ENCODE measurements at places on chromosomes 1 and 21. TPM values are rescaled to one million over a fixed set of nuclear protein-coding genes. Genes with fewer than 3 reads are reported as not detected.
A peak's percentile ranks its signal among the peaks of the same experiment; 100 is the strongest.

DNA sequence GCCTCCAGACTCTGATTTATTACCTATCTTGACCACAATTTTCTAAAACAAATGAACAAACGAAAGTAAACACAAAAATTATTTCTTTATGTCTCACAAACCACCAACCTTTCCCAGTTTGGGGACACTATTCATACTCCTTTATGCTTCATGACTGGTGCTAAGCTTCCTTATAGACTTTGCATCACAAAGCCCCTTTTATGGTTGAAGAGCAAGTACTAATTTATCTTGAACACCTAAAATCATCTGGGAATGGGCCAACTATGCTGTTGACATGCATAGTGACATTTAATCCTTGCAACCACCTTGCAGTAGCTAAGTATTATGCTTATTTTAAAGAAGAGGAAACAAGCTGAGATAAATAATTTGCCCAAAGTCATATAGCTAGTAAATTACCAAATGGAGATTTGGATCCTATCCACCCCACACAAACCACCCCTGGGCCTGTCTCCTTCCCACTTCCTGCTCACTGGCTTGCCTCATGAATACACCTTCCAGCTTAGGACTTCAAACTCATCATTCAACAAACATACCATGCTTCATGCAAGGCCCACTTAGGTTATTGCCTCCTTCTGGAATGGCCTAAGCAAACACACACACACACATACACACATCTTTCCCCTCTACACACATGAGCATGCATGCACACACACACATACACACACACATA, 192.2 kb downstream of the PLPP3 start:
- no peak overlapping the region for H3K4me3 ChIP-seq
- no peaks in the 10 kb centered on the region for H3K36me3 ChIP-seq
- H3K27ac ChIP-seq, result no peak overlapping the region
- no peak for DNase-seq
- no peaks in the 10 kb centered on the region for H3K4me1 ChIP-seq

CXADR gene
- 0.83 TPM for total RNA-seq

DYRK3 gene
- total RNA-seq, result 21.1 TPM

DNA sequence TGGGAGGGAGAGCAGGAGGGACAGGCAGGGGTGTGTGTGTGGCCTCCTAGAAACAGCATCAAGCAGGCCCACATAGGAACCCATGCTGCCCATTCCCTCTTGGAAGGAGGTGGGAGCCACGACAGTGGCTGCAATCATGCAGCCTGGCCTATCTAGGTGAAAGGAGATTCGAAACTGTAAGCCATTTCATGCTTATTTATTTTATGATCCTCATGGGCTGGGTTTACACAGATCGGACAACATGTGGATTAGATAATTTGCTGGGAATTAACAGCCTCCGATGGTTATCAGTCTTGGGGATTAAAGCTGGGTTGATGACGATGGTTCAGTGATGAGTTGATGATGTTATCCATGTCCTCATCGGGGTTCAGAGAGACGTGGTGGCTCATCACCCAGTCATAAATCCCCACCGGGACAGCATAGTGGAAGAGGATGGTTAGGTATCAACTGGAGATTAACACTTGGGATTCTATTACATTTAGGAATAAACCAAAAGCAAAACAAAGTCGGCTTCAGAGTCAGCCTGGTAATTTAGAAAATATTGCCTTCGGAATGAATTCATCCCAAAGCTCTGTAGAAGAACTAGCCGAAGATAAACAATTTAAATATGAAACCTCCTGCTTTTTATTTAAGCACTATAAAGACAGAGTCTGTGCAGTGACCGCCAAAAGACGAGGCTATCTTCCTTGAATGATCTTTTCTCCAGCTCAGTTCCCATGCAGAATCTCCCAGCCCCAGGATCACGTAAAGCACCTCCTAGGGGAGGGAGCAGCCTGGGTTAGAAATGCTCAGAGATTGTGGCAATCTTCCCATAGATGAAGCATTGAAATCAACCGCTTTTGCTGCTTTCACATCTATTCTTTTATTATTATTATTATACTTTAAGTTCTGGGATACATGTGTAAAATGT, 252.8 kb downstream of the FOXD2 start:
- no peak overlapping the region for H3K4me3 ChIP-seq
- no peak for DNase-seq
- H3K4me1 ChIP-seq, result no peaks in the 10 kb centered on the region
- peaks cover 5% of the 10 kb centered on the region for H3K27me3 ChIP-seq
- no peak overlapping the region for H3K27ac ChIP-seq
- H3K36me3 ChIP-seq, result no peaks in the 10 kb centered on the region

DNA sequence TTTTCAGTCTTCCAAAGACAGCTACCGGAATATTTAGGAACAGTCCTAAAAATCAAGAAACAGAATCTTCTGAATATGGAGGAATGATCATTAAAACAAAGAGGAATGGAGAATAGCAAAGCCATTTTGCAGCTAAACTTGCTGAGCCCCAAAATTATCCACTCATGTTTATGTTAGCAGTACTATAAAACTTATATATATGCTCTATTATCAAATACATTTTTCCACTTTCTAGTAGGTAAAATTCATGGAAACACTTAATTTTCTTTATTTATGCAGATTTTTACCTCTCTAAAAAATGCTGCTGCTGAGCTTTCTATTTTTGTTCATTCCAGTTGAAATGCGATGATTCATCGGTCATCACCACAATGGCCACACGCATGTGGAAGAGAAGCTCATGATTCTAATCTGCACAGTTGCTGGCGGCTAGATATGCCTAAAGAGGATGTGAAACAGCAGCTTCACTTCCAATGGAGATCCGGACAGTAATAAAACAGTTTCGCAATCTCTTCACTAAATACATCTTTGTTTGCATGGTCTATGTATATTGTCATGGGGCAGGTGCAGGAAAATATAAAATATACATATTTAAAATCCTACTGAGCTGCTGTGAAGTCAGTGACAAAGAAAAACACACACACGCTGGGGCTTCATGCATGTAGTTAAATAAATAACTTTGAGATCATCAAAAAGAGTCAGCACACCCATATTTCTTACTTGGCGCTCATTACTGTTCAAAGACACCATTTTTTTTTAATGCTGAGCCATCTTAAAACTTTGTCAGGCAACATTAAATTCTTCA, 292.2 kb downstream of the SMYD3 start:
- H3K4me3 ChIP-seq, result peak overlapping the region; percentile 11
- H3K4me1 ChIP-seq, result peaks cover 1% of the 10 kb centered on the region
- H3K27me3 ChIP-seq, result no peaks in the 10 kb centered on the region
- no peaks in the 10 kb centered on the region for H3K36me3 ChIP-seq

- H3K4me3 ChIP-seq, result no peak overlapping the region
- no peaks in the 10 kb centered on the region for H3K4me1 ChIP-seq
- no peaks in the 10 kb centered on the region for H3K27me3 ChIP-seq
- H3K27ac ChIP-seq, result no peak overlapping the region
- DNase-seq, result no peak
Measured at GRCh38 chr1:107100331-107100984, 40.4 kb upstream of the NTNG1 start.

PRXL2B gene
- 10.9 TPM for total RNA-seq

- H3K4me3 ChIP-seq, result no peak overlapping the region
- no peaks in the 10 kb centered on the region for H3K36me3 ChIP-seq
- no peak overlapping the region for H3K27ac ChIP-seq
- DNase-seq, result no peak
Measured at GRCh38 chr1:231214918-231215680, 25.9 kb upstream of the GNPAT start.

- H3K27ac ChIP-seq, result peak overlapping the region; percentile 70
- H3K36me3 ChIP-seq, result peaks cover 21% of the 10 kb centered on the region
- H3K4me3 ChIP-seq, result peak overlapping the region; percentile 93
Measured at GRCh38 chr1:11058595-11059154, 1.1 kb downstream of the SRM start.

CHI3L2 gene
- total RNA-seq, result 0.18 TPM

- no peaks in the 10 kb centered on the region for H3K4me1 ChIP-seq
- peak overlapping the region; percentile 30 for H3K27ac ChIP-seq
- no peaks in the 10 kb centered on the region for H3K27me3 ChIP-seq
- H3K36me3 ChIP-seq, result no peaks in the 10 kb centered on the region
Measured at GRCh38 chr21:32772281-32773047, 909 bp upstream of the PAXBP1 start.

DNA sequence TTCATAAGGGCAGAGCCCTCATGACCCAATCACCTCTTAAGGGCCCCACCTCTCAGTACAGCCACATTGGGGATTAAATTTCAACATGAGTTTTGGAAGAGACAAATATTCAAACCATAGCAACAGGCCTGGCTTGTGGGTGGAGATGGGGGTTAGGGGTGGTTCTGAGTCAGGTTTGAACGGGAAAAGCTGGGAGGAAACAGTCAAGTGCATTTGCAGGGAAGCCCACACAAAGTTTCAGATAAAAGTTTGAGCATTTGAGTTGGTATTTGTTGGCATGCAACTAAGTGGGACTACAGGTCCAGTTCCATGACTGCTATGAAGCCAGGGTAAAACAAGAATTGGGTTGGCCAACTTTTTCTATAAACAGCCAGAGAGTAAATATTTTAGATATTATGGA, 21.0 kb upstream of the PADI2 start:
- no peak overlapping the region for H3K27ac ChIP-seq
- no peak for DNase-seq
- H3K36me3 ChIP-seq, result no peaks in the 10 kb centered on the region
- H3K27me3 ChIP-seq, result peaks cover 10% of the 10 kb centered on the region
- no peak overlapping the region for H3K4me3 ChIP-seq

DNA sequence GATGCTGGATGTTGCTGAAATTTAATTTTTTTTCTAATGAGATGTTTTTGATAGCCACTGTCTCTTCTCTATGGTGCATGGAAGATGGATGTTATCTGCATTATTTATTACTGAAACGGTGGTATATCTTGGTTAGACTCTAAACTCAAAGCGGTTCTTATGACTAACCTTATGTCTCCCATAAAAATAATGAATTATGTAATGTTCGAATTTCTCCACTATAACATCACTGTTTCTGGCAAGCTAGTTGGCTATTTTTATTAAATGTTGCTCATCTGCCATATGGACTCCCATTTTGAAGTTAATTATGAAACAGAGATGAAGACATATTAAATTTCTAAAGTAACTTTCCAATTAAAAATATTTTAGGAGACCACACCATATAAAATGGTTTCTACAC, 808.6 kb upstream of the ADGRL4 start:
- H3K27ac ChIP-seq, result no peak overlapping the region
- no peak for DNase-seq
- H3K36me3 ChIP-seq, result no peaks in the 10 kb centered on the region
- peaks cover 2% of the 10 kb centered on the region for H3K4me1 ChIP-seq
- no peak overlapping the region for H3K4me3 ChIP-seq
- H3K27me3 ChIP-seq, result no peaks in the 10 kb centered on the region

TRIM17 gene
- not detected for total RNA-seq

DNA sequence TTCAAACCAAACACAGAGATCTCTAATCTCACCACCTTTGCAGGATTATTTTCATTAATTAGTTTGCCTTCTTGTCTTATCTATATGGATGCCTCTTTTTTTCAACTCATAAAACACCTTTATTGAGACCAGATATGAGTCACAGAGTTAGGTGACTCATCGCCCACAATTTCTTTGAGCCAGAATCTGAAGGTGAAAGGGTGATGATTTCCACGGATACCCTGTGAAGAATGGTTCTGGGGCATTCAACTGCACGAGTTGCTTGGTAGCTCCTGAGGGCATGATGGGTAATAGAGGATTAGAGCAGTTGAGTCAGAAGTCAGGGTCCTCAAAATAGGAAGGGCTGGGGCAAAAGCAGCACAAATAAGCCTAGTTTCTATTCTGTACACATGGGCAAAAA, 128.2 kb downstream of the TBX19 start:
- no peak overlapping the region for H3K27ac ChIP-seq
- DNase-seq, result peak; percentile 22
- H3K4me1 ChIP-seq, result no peaks in the 10 kb centered on the region
- H3K27me3 ChIP-seq, result no peaks in the 10 kb centered on the region
- H3K4me3 ChIP-seq, result no peak overlapping the region

DNA sequence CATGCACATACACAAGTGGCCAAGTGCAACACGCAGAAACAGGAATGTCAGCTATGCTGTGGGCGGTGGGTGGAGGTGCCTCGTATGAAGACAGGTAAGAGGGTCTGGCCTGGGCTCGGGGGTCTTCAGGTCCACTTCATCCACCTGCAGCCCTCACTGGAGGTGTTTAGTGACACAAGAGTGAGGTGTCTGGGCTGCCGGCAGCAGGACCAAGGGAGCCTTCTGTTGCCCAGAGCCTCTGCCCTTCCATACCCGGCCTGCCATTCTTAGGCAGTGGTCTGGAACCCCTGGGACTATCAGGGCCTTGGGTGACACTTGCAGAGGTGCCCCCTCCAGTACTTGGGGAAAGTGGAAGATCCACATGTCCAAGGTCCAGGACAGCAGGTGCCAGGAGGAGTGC, 21.7 kb upstream of the ACTRT2 start:
- DNase-seq, result no peak
- no peak overlapping the region for H3K4me3 ChIP-seq
- no peaks in the 10 kb centered on the region for H3K27me3 ChIP-seq
- H3K4me1 ChIP-seq, result no peaks in the 10 kb centered on the region
- H3K36me3 ChIP-seq, result no peaks in the 10 kb centered on the region
- H3K27ac ChIP-seq, result no peak overlapping the region

- no peaks in the 10 kb centered on the region for H3K27me3 ChIP-seq
- H3K4me1 ChIP-seq, result 0 out of 2 replicates have a peak, but pooled peaks cover 2% of the 10 kb centered on the region
- H3K27ac ChIP-seq, result no peak overlapping the region
- H3K4me3 ChIP-seq, result no peak overlapping the region
- H3K36me3 ChIP-seq, result no peaks in the 10 kb centered on the region
Measured at GRCh38 chr1:219081943-219082925, 91.4 kb upstream of the LYPLAL1 start.

GRCh38 chr1:23403735-23404486, 20.6 kb downstream of the TCEA3 start:
- H3K4me3 ChIP-seq, result no peak overlapping the region
- DNase-seq, result peak; percentile 89
- peak overlapping the region; percentile 23 for H3K27ac ChIP-seq
- peaks cover 21% of the 10 kb centered on the region for H3K4me1 ChIP-seq

GRCh38 chr1:28354121-28354520, 15.4 kb upstream of the PHACTR4 start:
- H3K4me1 ChIP-seq, result peaks cover 9% of the 10 kb centered on the region
- no peaks in the 10 kb centered on the region for H3K27me3 ChIP-seq
- no peak overlapping the region for H3K27ac ChIP-seq
